ENCODE measurements at places on chromosomes 16 and 17. TPM values are rescaled to one million over a fixed set of nuclear protein-coding genes. Genes with fewer than 3 reads are reported as not detected.

CRAMP1 gene
- total RNA-seq, result 11.8 TPM

CDK5R1 gene
- total RNA-seq, result 4.8 TPM

BICDL2 gene
- total RNA-seq, result not detected

FBXW10 gene
- 1.1 TPM for total RNA-seq

STX8 gene
- 60.6 TPM for total RNA-seq

NGFR gene
- total RNA-seq, result 0.85 TPM
